Umbilical cord (tissue), 2 donors: ENCODE measurements at places on chromosomes 5 and 9.

GRCh38 chr5:33936004-33936380 lies 194 bp upstream of the RXFP3 start:
- peak; percentile 55 for DNase-seq

GRCh38 chr9:96045811-96046210 lies 170.3 kb downstream of the ERCC6L2 start:
- no peak for DNase-seq

DNA sequence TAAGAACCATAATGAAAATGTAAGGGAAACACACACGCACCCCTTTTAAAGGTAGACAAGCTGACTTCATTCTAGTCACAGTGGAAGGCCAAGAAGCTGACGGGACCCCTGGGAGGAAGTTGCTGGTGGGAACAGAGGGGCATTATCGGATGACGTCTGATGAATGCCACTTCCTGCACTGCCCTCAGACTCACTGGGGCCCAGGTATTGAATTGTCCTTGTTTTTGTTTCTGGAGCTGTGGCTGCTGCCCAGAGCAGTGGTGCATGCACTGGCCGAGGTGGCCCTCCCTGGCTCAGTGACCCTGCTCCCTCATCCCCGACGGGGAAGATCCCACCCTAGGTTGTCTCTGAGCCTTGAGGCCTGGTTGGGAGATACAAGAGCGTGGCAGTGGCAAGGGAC lies 15.3 kb upstream of the RPL26L1 start:
- DNase-seq: no peak

DNA sequence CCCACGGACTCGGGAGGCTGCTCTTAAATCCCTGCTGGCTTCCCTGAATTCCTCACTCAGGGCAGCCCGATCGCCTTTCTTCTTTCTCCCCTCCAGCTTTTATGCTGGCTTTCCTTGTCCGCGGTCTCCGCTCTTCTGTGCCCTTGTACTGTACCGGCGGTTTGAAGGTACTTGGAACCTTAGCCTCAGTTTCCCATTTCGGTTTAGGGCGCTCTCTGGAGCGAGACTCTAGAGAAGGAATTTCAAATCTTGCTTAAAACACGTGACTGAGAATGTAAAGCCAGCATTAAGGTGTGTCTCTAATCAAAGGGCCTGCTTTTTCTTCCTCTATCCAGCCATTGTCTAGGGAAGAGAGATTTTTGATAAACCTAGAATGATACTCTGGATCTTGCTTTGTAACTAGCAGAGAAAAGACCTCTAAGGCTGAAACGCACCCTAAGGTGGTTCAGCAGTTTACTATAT lies 650 bp downstream of the GPR107 start:
- DNase-seq: no peak

GRCh38 chr9:131361202-131361833 lies 32.6 kb upstream of the PRRC2B start:
- DNase-seq: peak; percentile 36

DNA sequence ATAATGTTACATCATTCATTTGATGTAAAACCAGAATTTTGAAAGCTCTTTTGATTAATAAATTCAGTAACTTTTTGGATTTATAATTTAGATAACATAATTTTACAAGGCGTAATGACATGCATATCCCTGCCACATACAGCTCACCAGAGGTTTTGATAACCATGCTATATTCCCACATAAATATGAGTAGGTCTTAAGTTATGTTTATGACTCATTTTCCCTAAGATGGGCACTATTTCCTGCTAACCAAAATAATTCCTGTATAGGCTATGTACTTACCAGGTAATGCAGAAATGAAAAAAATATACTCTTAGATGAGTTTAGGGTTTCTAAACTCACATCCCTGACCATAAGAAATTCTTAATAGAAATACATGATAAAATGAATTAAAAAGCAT lies 93.9 kb upstream of the EDIL3 start:
- DNase-seq: no peak

DNA sequence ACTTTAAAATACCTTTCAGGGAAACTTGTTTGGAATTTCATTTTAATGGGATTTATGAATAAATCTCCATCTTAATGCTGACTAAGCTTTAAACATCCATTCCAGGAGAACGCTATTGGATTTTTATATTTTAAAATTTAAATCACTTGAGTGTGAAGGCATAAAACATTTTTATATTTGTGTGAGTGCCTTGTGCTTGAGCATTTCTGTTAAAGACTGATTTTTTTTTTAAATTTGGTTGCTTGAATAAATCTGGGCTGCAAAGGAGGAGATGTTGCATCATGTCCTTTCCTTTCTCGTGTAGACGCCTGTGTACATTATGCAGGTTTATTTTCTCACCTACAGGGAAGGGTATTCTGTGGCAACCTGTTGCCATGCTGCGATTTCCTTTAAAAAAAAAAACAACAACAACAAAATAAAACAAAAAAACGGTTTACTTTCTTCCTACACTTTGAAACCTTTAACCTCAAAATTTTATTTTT lies 108.1 kb downstream of the ZNF462 start:
- DNase-seq: no peak

GRCh38 chr5:42779083-42779482 lies 22.5 kb downstream of the CCDC152 start:
- no peak for DNase-seq
